ENCODE measurements at places on chromosomes 16 and 17.

GRCh38 chr17:77502626-77503292 lies 362.0 kb downstream of the SEC14L1 start:
- no peak for DNase-seq

GRCh38 chr16:30556125-30556473 lies 2.1 kb downstream of the ZNF764 start:
- DNase-seq: no peak

DNA sequence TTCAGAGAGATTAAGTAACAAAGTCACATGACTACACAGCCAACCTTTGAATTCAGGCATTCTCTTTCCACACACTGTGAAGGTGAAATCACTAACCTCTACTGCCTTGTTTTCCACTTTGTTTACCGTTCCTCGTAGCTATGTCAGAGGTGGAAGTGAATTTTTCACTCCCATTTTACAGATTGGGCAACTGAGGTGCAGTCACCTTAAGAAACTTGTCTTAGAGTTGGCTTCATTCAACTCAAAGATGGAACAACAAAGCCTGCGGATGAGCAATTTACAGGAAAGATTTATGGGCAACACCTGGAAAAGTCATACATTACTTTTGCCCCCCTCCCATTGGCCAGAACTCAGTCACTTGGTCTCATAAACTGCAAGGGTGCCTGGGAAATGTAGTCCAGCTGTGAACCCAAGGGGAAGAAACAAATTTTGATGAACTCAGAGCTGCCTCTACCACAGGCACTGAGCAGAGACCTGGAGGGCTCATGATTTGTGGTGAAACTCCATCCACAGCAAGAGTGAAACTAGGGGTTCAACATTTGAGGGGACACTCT lies 784.6 kb upstream of the EEF2KMT start:
- no peak for DNase-seq

GRCh38 chr16:87424266-87424665 lies 32.1 kb downstream of the MAP1LC3B start:
- no peak for DNase-seq

DNA sequence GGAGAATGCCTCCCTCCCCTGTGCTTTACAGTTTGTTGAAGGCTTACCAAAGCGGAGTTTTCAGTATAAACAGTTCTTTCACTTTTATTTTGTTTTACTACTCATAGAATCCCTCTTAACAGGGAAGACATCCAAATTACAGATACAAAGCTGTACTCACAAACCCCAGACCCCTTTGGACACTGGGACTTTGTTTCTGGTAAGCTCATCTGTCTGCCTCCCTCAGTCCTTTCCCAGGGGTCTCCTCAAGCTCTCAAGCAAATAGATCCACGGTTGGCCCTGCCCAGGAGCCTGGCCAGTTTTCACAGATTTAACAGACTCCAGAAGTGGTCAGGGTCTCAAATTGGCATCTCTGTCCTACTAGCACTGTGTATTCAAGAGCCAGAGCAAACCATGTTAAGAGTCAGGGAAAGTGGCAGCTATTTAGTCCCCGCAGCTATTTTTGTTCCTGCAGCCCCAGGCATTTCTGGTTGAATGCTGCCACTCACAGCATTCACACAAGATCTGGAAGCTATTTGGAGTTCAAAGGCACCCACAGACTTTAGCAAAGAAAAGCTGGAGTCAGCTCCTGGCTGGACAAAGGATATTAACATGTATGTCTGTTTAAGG lies 54.2 kb downstream of the TMEM100 start:
- no peak for DNase-seq

DNA sequence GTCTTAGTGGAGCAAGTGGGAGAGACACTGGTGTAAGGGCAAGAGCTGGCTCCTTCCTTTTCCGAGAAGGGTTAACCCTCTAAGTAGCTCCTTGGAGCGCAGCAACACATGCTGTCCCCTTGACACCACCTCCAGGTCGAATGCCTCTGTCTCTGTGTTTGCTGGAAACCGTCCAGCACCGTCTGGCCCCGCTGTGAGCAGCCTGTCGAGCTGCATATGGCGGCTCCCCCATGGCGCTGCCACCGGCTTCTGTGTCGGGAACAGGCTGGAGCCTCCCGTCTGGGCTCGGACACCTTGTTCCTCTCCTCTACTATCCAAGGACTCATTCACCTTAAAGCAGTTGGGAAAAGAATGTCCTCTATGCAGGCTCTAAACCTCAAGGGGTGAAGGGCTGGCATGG lies 28.9 kb upstream of the WSCD1 start:
- no peak for DNase-seq

- DNase-seq: no peak
Measured at GRCh38 chr16:4979164-4979563, 21.0 kb downstream of the SEC14L5 start.

GRCh38 chr16:2090777-2091546 lies 43.2 kb downstream of the TSC2 start:
- peak; percentile 51 for DNase-seq

GRCh38 chr16:81018496-81018895 lies 11.5 kb downstream of the CENPN start:
- no peak for DNase-seq

- DNase-seq: no peak
Measured at GRCh38 chr17:13538841-13539411, 62.8 kb downstream of the HS3ST3A1 start.

DNA sequence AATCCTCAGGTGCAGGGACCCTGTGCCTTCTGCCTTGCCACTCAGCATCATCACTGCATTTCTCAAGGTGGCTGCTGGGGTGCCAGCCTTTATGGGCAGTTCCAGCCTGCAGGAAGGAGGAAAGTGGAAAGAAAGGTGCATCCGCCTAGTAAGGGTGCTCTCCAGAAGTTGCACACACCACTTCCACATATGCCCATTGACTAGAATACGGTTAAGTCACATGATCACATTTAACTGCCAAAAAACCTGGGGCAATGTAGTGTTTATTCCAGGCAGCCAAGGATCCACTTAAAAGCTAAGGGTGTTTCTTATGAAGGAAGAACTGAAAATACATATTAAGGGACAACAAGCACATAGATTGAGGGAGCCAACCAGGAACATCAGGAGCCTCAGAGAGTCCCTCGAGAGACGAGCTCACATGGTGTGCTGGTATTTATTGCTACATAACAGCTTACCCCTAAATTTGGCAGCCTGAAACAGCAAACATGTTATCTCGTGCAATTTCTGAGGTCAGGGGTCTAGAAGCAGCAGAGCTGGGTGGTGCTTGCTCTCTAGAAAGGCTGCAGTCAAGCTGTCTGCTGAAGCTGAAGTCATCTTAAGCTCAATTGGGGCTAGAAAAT lies 52.0 kb upstream of the MMP2 start:
- no peak for DNase-seq

Measured in fibroblast of skin of left quadriceps (primary cell).